Natural killer cell (primary cell): ENCODE measurements at places on chromosomes 1 and 21. TPM values are rescaled to one million over a fixed set of nuclear protein-coding genes. Genes with fewer than 3 reads are reported as not detected.

DNA sequence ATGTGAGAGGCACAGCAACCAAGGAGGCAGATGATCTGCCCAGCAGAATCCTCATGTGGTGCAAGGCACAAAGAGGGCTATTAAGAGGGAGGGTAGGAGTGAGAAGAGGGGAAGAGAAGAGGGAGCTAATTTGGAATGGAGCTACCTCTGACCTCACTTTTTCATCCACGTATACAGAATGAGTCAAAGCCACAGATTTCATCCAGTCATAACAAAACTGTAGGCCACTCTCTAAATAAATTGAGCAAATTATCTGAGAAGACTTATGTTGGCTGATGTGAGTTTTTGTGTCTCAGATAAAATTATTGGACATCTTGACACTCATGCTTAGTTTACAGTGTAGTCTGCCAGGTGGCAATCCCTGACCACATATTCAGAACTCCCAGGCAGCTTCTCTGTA lies 325.6 kb downstream of the TTLL7 start:
- no peaks in the 10 kb centered on the region for H3K27me3 ChIP-seq
- H3K27ac ChIP-seq, result no peak overlapping the region
- H3K4me1 ChIP-seq, result no peaks in the 10 kb centered on the region
- DNase-seq, result no peak
- H3K4me3 ChIP-seq, result no peak overlapping the region
- H3K36me3 ChIP-seq, result no peaks in the 10 kb centered on the region

DNA sequence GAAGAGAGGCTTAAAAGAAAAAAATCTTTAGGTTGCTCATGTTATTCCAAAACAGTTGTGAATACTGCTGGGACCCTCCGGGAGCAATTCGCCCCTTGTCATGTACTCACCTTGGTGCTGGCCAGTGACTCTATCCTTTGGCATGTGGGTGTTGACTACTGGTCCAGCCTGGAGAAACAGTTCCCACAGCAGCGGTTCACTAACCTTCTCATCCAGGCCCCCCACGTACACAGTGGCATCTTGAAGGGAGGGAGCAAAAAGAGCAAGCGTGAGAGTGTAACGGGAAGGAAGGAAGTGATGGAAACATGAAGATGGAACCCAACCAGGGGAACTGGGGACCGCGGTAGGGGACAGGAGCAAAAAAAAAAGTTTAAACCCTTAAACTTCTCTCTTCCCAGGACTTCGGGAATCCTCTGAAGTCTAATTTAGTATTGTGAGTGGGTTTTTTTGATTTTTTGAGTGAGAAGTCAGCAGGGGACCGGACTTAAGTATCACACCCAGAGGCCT lies 494 bp downstream of the SF3B4 start:
- H3K27ac ChIP-seq, result peak overlapping the region; percentile 99
- no peaks in the 10 kb centered on the region for H3K27me3 ChIP-seq
- peaks cover 45% of the 10 kb centered on the region for H3K36me3 ChIP-seq
- peak overlapping the region; percentile 99 for H3K4me3 ChIP-seq
- no peak for DNase-seq

- DNase-seq, result peak; percentile 70
- no peaks in the 10 kb centered on the region for H3K4me1 ChIP-seq
- no peak overlapping the region for H3K27ac ChIP-seq
- no peak overlapping the region for H3K4me3 ChIP-seq
- no peaks in the 10 kb centered on the region for H3K27me3 ChIP-seq
- H3K36me3 ChIP-seq, result no peaks in the 10 kb centered on the region
Measured at GRCh38 chr1:208093754-208094719, 150.1 kb downstream of the PLXNA2 start.

HPDL gene
- 0.45 TPM for total RNA-seq

DNA sequence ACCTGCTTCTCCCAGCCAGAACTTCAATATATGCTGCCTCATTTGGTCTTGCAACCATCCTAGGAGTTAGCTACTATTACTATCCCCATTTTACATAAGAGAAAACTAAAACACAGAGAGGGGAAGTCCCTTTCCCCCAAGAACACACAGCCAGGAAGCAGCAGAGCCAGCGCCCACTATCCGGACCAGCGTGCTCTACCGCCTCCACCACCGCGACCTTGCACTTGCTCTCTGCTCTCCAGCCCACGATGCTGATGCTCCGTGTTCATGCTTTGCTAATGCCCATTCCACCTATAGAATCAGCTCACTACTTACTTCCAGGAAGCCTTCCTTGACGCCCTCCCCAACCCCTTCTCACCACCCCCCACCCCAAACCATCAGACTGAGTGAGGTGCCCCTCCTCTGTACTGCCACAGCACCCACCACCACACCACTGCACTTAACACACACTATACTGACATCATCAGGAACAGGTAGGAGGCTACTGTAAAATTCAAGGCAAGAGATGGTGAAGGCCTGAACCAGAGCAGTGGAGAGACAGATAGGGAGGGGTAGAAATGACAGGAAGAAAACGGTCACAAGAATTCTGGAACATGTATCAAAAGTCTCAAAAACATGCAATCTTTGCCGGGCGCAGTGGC lies 9.4 kb downstream of the TMEM53 start:
- no peaks in the 10 kb centered on the region for H3K27me3 ChIP-seq
- H3K27ac ChIP-seq, result no peak overlapping the region
- no peak overlapping the region for H3K4me3 ChIP-seq
- DNase-seq, result peak; percentile 43

SNRPE gene
- total RNA-seq, result 54.4 TPM

EDARADD gene
- 2.0 TPM for total RNA-seq

VASH2 gene
- not detected for total RNA-seq

DNA sequence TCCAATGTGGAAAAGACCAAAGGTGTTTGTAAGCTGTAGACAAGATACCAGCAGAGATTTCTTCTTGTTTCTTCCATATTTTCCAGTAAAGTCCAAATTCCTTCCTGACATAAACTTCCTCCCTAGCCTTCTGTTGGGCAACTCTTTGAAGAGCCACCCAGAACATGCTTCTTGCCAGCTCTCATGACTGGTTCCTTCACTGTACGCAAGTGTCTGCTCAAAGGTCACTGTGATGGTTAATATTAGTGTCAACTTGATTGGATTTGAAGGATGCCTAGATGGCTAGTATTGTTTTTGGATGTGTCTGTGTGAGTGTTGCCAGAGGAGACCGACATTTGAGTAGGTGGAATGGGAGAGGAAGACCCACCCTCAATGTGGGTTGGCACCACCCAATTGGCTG lies 416.6 kb upstream of the RUNX1 start:
- H3K4me3 ChIP-seq, result no peak overlapping the region
- H3K36me3 ChIP-seq, result no peaks in the 10 kb centered on the region
- no peaks in the 10 kb centered on the region for H3K4me1 ChIP-seq
- H3K27me3 ChIP-seq, result no peaks in the 10 kb centered on the region
- no peak overlapping the region for H3K27ac ChIP-seq

DNA sequence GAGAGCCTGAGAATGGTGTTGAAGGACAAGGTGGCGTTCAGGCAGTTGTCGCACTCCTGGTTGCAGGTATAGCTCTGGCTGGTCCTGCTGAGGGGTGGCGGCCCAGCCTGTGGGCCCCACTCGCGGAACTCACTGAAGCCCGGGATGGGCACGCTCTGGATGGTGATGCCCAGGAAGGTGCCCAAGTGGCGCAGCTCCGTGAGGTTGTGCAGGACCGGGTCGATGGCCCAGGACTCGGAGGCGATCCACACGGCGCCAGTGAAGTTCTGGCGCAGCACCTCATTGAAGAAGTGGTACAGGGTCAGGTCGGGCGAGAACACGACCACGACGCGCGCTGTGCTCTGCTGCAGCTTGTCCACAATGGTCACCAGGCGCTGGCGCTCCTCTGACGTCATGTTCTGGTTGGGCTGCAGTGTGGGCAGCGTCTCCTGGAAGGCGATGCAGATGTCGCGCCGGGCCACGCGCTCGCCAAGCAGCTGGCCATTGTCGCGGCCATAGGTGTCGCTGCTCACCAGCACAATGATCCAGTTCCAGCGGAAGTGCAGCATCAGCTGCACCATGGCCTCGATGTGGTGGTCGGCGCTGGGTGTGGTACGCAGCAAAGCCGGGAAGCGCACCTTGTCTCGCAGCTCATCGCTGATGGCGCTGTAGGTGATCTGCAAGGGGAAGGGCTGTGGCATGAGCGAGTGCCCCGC lies 5.0 kb downstream of the TAS1R2 start:
- DNase-seq, result no peak
- no peak overlapping the region for H3K4me3 ChIP-seq
- no peaks in the 10 kb centered on the region for H3K4me1 ChIP-seq
- H3K27ac ChIP-seq, result no peak overlapping the region
- no peaks in the 10 kb centered on the region for H3K27me3 ChIP-seq
- no peaks in the 10 kb centered on the region for H3K36me3 ChIP-seq

GRCh38 chr1:117069220-117069844 lies 9.2 kb downstream of the TTF2 start:
- H3K4me3 ChIP-seq, result no peak overlapping the region
- DNase-seq, result no peak
- H3K4me1 ChIP-seq, result no peaks in the 10 kb centered on the region
- H3K27me3 ChIP-seq, result no peaks in the 10 kb centered on the region
- H3K27ac ChIP-seq, result no peak overlapping the region
- peaks cover 2% of the 10 kb centered on the region for H3K36me3 ChIP-seq

- H3K36me3 ChIP-seq, result no peaks in the 10 kb centered on the region
- H3K4me3 ChIP-seq, result no peak overlapping the region
- no peak overlapping the region for H3K27ac ChIP-seq
- no peak for DNase-seq
Measured at GRCh38 chr1:29679316-29679715, 443.0 kb downstream of the PTPRU start.

DNA sequence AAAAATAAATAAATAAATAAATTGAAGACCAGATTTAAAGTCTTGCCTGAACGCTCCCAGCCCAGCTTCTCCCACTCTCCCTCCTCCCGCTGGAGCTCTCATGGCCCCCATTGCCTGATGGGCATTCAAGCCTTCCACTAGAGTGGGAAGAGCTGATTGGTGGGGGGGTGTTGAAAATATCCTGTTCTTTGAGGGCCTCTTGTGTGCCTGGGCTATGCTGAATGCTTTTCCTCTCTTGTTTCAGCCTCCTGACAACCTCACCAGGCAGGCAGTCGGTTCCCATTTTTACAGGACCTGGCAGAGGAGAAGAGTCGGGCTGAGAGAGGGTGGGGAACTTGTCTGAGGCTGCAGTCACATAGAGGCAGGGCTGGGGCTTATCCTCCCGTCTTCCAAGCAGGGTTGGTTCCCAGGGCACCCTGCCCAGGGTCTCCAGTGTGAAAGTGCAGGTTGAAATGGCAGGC lies 59.2 kb upstream of the SSBP3 start:
- H3K27ac ChIP-seq, result no peak overlapping the region
- peaks cover 40% of the 10 kb centered on the region for H3K4me1 ChIP-seq
- no peak for DNase-seq
- H3K27me3 ChIP-seq, result no peaks in the 10 kb centered on the region
- no peak overlapping the region for H3K4me3 ChIP-seq

DNA sequence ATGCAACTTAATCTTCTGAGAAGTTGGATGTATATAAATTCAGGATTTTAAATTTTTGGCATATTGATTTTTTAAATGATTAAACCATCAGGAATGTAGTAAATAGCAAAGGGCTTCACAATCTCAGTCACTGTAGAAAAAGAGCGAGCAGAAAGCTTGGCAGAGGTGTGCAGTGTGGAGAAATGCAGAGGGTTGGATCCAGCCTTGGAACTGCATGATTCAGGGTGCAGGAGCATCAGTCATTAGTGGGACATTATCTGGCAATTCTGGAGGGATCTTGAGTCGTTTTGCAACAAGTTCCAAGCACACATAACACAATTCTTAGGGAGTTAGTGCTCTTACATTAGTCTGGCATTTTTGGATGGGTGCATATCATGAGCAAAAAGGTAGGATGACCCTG lies 267.9 kb downstream of the PLA2G4A start:
- no peak for DNase-seq
- H3K36me3 ChIP-seq, result no peaks in the 10 kb centered on the region
- H3K4me3 ChIP-seq, result no peak overlapping the region
- no peaks in the 10 kb centered on the region for H3K27me3 ChIP-seq
- no peaks in the 10 kb centered on the region for H3K4me1 ChIP-seq
- no peak overlapping the region for H3K27ac ChIP-seq

- H3K36me3 ChIP-seq, result no peaks in the 10 kb centered on the region
- no peaks in the 10 kb centered on the region for H3K27me3 ChIP-seq
- H3K4me3 ChIP-seq, result no peak overlapping the region
- H3K27ac ChIP-seq, result no peak overlapping the region
- peaks cover 8% of the 10 kb centered on the region for H3K4me1 ChIP-seq
- no peak for DNase-seq
Measured at GRCh38 chr1:8922962-8923361, 22.7 kb upstream of the CA6 start.

GRCh38 chr1:231872461-231872910 lies 245.9 kb downstream of the DISC1 start:
- H3K27ac ChIP-seq, result no peak overlapping the region
- H3K27me3 ChIP-seq, result no peaks in the 10 kb centered on the region
- DNase-seq, result no peak
- H3K36me3 ChIP-seq, result no peaks in the 10 kb centered on the region
- H3K4me1 ChIP-seq, result peaks cover 21% of the 10 kb centered on the region

LSM10 gene
- 26.6 TPM for total RNA-seq

OR2L3 gene
- total RNA-seq, result not detected

SPRR5 gene
- not detected for total RNA-seq

ABCG1 gene
- 10.4 TPM for total RNA-seq

DNA sequence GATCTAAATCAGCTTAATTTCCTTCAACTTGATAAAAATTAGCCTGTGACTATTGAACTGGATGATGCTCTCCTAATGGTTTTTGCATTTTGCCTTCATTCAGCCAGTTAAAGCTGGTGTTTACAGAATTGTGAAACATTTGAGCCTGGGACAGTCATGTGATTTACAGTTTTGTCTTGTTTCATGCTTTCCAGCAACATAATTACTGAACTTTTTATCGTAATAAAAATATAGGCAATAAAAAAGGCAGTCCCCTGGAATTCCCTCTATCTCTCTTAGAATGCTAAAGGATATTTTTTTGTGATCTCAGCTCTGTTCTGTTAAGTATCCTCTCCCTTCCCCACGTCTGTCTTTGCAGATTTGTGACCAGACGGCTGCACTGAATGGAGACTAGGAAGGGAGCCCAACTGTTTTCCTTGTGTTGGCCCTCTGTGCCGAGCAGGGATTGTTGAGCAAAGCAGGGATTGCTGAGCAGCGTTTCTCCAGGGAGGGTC lies 70.3 kb upstream of the RGL1 start:
- no peak overlapping the region for H3K4me3 ChIP-seq
- no peaks in the 10 kb centered on the region for H3K27me3 ChIP-seq
- H3K27ac ChIP-seq, result no peak overlapping the region

DNA sequence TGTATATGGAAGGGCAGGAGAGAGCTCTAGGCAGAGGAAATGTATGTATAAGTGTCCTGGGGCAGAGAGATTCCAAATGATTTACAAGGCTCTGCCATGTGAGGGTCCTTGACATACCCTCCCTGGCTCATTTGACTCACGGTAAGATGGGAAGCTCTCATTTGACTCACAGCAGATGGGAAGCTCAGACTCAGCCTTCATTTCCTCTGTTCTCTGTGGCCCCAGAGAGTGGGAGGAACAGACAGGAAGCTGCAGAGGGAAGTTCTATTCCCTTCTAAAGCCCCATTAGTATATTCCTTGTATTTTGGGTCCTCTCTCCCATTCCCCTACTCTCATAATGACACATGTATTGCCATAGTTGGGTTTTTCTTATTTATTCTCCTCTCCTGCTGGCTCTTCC lies 44.9 kb downstream of the FOXD2 start:
- no peaks in the 10 kb centered on the region for H3K4me1 ChIP-seq
- H3K36me3 ChIP-seq, result no peaks in the 10 kb centered on the region
- H3K4me3 ChIP-seq, result no peak overlapping the region
- no peaks in the 10 kb centered on the region for H3K27me3 ChIP-seq
- H3K27ac ChIP-seq, result no peak overlapping the region

ZBTB37 gene
- 38.2 TPM for total RNA-seq

GRCh38 chr21:41961282-41961701 lies 7.5 kb upstream of the C2CD2 start:
- no peak overlapping the region for H3K27ac ChIP-seq
- H3K4me3 ChIP-seq, result no peak overlapping the region
- H3K4me1 ChIP-seq, result no peaks in the 10 kb centered on the region

PRAMEF4 gene
- total RNA-seq, result not detected
